IMR-90 (cell line): ENCODE measurements at places on chromosomes 7 and 10. TPM values are rescaled to one million over a fixed set of nuclear protein-coding genes. Genes with fewer than 3 reads are reported as not detected.
A peak's percentile ranks its signal among the peaks of the same experiment; 100 is the strongest.

Gene CALN1
- polyA plus RNA-seq = not detected in 2 replicates

DNA sequence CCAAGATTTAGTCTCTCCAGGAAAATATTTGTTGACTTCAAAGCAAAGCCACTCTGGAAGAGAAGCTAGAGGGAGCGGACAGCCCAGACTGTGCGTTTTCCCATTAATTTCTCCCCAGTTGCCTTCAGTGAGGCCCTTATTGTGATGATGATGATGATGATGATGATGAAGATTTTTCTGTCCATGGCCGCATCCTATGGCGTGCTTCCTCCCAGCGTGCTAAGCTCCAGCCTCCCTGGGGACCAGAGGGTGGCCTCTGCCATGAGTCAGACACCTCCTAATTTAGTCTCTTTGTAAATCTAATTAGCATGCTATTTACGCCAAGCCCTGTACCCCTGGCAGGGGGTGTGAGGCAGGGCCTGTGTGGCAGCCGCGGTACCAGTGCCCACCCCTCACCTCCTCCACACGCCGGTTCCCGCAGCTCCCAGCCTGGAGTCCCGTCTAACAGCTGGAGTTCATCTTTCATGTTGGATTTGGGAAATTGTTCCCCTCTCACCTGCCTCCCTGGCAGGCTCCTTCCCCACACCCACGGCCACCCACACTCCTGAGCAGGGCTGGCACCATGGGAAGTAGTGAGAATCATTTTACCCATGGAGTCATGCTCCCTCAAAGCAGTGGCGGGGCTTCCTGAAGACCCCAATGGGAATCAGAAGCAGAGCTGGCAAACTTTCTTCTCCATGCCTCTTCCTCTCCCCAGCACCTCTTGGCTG lies 92.2 kb downstream of the C10orf105 start:
- DNase-seq = no peak

DNA sequence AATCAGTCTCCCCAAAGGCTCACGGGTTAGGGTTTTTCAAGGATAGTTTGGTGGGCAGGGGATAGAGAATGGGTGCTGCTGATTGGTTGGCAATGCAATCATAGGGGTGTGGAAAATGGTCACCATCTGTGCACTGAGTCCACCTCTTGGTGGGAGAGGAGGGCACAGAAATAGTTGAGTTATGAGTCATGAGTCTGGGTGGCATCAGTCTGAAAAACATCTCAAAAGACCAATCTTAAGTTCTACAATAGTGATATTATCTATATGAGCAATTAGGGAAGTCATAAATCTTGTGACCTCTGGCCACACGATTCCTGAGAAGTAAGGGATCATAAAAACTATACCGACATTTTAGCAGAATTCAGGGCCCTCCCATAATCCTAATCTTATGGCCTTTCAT lies 62.7 kb downstream of the LGI1 start:
- DNase-seq = no peak

- peak; percentile 73 for DNase-seq
Observed at GRCh38 chr10:24360282-24361127, 151.6 kb downstream of the KIAA1217 start.

GRCh38 chr10:22372917-22373316 lies 27.6 kb downstream of the SPAG6 start:
- no peak for DNase-seq

- DNase-seq = no peak
Observed at GRCh38 chr10:6208799-6209235, 6.1 kb downstream of the PFKFB3 start.

GRCh38 chr10:34959786-34960185 lies 130.4 kb downstream of the CUL2 start:
- no peak for DNase-seq
